Activated CD8-positive, alpha-beta memory T cell treated with anti-CD3 and anti-CD28 coated beads, Interleukin-2, amount 50 U/mL, for 48 hours (primary cell): ENCODE measurements at places on chromosomes 7 and 10.

- DNase-seq, result no peak
These were observed 743.4 kb downstream of the TNS3 start for GRCh38 chr7:46838463-46838862.

GRCh38 chr7:134457210-134457609 is 1.7 kb downstream of the AKR1B1 start:
- no peak for DNase-seq

- DNase-seq, result no peak
These were observed 748.0 kb downstream of the CNTNAP2 start for GRCh38 chr7:146864644-146865043.

- no peak for DNase-seq
These were observed 136.2 kb downstream of the ANK3 start for GRCh38 chr10:60253484-60253883.

DNA sequence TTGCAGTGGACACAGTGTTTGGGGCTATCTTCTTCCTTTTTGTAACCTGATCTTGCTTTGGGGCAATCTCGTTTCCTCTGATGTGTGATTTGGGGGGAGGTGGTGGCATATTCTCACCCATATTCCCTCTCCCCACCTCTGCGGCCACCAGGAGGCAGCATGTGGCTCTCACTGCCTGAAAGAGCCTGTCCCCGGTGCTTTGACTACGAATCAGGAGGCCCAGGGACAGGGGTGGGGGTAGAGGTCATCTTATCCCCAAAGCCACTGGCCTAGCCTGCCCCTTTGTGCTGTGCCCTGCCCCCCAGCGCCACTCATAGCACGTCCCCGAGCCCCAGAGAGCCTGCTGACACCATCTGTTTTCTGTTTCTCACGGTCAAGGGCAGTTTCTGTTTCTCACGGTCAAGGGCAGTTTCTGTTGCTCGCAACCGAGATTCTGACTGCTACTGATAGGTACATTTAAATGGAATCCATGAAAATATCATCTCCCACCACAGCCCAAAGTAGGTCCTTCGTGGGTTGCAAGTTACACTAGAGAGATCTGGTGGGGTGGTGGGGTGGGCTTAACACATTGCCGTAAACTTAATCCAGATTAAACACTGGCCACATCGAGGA is 28.2 kb downstream of the PHYH start:
- DNase-seq, result peak; percentile 69

- DNase-seq, result no peak
These were observed 519.1 kb upstream of the FOXK1 start for GRCh38 chr7:4162884-4163564.

- DNase-seq, result no peak
These were observed 13.7 kb upstream of the INMT start for GRCh38 chr7:30738026-30738915.

DNA sequence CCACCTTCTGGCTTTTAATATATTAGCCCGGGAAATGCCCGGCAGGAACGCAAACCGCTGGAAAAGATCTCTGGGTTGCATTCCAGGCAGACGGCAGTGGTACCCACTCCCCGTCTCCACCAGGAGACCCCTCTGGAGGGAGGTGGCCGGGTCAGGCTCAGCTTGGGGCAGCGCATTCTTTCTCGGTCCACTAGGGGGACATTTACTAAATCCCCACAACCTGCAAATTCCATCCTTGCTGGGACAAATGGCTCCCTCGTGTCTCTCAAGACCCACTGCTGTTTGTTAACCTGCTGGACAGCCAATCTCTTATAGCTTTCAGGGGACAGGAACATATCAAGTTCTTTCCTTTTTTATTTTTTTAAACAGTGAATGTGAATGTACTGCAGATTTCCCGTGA is 45.8 kb upstream of the CARD11 start:
- DNase-seq, result no peak

GRCh38 chr7:143419880-143420279 is 11.2 kb upstream of the EPHA1 start:
- no peak for DNase-seq

- DNase-seq, result no peak
These were observed 248.7 kb downstream of the TSPAN12 start for GRCh38 chr7:120609136-120609753.

- DNase-seq, result no peak
These were observed 91.1 kb downstream of the VOPP1 start for GRCh38 chr7:55481155-55481554.

DNA sequence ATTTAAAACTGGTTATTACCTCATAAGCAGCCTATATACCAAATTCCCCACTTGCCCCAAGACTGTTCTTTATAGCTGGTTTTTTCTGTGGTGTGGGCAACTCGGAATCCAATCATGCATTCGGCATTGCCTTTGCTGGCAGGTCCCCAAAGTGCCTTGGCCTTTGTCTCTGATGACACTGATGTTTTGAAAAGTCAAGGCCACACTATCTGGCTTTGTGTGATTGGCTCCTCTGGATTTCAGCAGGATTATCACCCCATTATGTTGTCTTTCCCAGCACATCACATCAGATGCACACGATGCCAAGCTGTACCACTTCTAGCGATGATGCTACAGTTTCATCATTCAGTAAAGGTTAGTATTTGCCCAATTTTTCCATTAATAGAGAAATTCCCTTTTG is 97.7 kb downstream of the USP6NL start:
- DNase-seq, result no peak

DNA sequence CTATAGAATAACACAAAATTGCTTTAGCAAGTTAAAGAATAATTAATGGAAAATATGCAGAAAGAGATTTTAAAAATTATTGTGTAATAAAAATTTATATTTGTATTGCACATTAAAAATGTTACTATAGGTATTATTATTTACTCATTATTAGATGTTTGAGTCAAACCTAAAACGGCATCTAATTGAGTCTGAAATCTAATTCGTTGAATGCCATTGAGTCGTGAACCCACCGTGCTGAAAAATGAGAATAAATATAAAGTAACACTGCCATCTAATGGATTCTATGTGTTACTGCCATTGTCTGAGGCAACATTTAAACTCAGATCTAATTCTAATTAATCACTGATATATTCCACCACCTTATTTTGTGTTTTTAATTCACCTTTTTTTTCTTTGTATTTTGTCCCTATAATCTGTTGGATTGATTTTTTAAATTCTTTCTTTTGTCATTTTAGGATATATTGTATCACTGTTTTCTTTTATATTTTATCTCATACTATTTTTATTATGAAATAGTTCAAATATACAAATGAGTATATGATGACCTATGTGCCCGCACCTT is 62.2 kb downstream of the SAMD9 start:
- DNase-seq, result no peak

GRCh38 chr7:108024538-108024937 is 21.6 kb upstream of the LAMB1 start:
- no peak for DNase-seq

- DNase-seq, result no peak
These were observed 60.7 kb downstream of the PDIA4 start for GRCh38 chr7:148967602-148968001.

GRCh38 chr10:78981970-78982281 is 86.8 kb upstream of the ZMIZ1 start:
- DNase-seq, result no peak

GRCh38 chr10:128896963-128897362 is 570.1 kb upstream of the MGMT start:
- no peak for DNase-seq

GRCh38 chr7:6360841-6361240 is 86.9 kb downstream of the DAGLB start:
- no peak for DNase-seq

- no peak for DNase-seq
These were observed 72.1 kb downstream of the GRB10 start for GRCh38 chr7:50710441-50711154.

DNA sequence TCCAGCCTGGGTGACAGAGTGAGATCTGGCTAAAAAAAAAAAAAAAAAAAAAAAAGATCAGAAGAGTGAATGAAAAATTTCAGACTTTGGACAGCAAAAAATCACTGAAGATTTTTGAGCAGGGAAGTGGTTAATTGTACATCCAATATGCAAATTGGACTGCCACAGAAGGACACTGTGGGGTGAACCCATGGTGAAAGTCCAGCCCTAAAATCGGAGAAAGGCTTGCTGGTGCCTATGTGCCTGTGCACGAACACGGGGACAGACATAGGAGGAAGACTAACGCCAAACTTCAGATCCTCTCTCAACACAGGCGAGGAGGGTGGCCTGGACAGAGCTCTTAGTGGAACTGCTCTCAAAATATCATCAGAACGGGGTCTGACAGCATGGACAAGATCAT is 65.5 kb downstream of the FAM171A1 start:
- DNase-seq, result no peak

GRCh38 chr7:99362801-99363200 is 11.7 kb upstream of the ARPC1B start:
- no peak for DNase-seq

DNA sequence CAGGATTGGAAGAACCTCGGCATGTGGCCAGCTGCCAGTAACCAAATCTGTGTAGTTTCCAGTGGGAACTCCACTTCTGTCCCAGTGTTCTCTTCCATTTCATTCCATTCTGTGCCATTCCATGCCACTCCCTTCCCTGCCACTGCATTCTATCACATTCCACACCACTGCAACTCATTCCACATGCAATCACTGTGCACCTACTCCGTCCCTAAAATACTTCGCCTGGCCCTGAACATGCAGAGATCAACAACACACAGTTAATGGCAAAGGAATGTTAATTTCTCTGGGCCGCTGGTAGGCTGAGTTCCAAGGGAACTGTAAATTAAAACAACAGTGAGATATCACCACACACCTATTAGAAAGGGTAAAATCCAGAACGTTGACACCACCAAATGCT is 64.8 kb downstream of the AKR1B1 start:
- no peak for DNase-seq

DNA sequence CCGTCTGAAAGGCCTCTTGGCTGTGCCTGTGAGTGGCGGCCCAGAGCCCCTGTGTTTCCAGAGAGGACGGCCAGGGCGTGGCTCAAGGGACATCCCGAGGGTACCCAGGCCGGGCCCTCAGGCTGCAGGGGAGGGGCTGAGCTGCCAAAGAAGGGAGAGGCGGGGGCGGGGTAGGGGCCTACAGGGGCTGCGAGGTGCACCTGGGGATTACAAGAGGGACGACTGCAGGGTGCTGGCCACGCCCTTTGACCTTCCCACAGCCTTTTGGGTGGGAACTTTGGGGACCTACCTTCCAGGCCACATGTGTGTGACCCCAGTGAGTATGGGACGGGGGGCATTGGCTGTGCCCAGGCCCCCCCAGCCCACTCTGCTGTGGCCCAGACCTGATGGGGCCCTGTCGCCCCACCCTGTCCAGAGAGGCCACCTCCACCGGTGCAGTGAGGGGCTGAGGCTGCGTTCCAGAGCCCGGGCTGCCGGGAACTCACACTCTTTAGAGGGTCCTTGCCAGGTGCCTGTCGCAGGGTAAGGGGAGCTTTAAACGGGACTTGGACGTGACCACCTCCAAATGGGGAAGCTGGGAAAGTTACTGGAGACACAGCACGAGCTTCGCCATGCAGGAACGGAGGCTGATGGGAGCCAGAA is 19.0 kb upstream of the NKX6-2 start:
- no peak for DNase-seq

- DNase-seq, result no peak
These were observed 143.8 kb downstream of the TPST1 start for GRCh38 chr7:66348959-66349358.

DNA sequence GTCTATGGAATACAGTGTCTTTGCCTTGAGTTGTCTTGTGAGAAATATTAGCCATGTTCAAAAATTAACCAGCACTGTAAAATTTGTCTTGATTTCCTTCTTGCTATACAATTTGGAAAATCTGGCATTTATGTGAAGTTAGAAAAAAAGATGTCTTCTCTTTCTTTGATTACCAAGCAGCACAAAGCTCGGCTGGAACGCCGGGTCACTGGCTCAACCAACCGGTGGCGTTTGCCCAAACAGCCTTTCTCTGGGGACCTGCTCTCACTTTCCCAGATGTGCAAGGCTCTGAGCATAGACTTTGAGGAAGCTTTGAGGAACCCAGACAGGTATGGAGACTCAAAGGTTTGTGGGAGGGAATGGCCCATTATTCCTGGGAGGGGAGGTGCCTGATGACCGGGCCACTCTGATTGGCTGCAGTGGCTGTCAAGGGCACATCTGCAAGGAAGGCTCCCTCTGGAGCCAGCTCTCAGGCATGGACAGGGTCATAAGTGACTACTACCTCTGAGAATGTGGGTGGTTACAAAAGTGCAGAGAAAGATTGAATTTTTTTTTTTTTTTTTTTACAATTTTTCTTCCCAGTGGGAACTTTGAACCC is 5.6 kb downstream of the BTBD16 start:
- no peak for DNase-seq

DNA sequence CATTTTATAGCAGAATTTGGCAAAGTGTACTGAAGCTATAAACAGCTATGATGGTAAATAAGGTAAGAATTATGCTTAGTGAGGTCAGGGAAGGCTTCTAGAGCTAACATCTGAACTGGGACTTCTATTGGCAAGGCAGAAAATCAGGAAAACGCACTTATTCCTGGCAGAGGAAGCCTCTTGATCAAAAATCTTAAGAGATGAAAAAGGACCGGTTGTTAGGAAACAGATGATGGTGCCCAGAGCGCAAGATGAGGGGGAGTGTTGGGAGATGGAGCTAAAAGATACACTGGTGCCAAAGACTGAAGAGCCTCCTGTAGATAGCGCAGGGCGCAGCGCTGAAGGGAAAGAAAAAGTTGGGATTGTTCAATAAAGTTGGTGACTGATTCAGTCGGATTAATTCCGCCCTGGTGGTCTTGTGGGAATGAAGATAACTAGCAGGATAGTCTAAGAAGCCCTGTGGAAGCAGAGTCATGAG is 550 bp upstream of the CALU start:
- no peak for DNase-seq

DNA sequence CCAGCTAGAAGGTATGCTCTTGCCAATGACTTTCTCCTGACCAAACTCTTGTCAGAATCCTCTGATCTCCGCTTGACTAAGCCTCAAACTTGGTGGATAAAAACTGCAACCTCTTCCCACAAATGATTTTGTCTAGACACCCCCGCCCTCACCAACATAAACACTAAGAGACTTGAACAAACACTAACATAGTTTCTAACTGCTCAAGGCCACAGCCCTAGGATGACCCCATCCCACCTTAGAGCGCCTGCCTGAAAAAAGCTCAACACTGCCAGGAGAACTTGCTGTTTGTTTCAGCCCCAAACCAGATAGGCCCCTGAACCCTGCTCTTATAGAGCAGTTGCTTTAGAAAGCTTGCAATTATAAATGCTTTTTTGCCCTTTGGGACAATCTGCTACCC is 71.8 kb downstream of the LRRN3 start:
- no peak for DNase-seq

- DNase-seq, result no peak
These were observed 330.0 kb upstream of the C7orf33 start for GRCh38 chr7:148260599-148260998.

GRCh38 chr7:117087639-117088396 is 134.5 kb downstream of the ST7 start:
- DNase-seq, result no peak

DNA sequence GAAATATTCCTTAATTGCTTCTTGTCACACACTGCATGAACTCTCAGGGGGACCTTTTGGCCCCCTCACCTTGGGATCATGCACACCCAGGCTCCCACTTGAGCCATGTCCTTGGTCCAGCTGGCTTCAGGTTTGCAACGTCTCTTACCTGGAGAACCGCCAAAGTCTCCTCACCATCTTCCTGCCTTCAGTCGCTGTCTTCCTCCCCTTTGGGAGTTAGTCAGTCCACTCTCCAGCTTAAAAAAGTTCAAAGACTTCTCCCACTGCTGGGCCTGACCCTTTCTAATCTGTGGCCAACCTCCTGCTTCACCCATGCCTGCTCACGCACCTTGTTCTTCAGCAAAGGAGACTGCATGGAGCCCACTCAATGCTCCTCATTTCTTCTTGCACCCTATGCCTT is 82.6 kb upstream of the LRRC4 start:
- peak; percentile 32 for DNase-seq
